ENCODE measurements at places on chromosomes 7 and 10.

GRCh38 chr7:41010418-41010817 is 692.5 kb downstream of the INHBA start:
- no peak for DNase-seq

- peak; percentile 31 for DNase-seq
These were observed 11.2 kb upstream of the SLC35B4 start for GRCh38 chr7:134327896-134328295.

GRCh38 chr10:121078672-121079102 is 227.5 kb downstream of the WDR11 start:
- no peak for DNase-seq

GRCh38 chr7:8109196-8110022 is 140.8 kb downstream of the GLCCI1 start:
- DNase-seq, result no peak

GRCh38 chr10:93103953-93104352 is 30.3 kb downstream of the CYP26A1 start:
- no peak for DNase-seq

All from stimulated activated CD4-positive, alpha-beta T cell treated with anti-CD3 and anti-CD28 coated beads, TNF-alpha, amount 100 ng/mL, for 24 hours (primary cell).